AG04449 (cell line): ENCODE measurements at places on chromosomes 1 and 21.

GRCh38 chr1:98887507-98887906, 117.2 kb downstream of the PLPPR5 start:
- DNase-seq: no peak

DNA sequence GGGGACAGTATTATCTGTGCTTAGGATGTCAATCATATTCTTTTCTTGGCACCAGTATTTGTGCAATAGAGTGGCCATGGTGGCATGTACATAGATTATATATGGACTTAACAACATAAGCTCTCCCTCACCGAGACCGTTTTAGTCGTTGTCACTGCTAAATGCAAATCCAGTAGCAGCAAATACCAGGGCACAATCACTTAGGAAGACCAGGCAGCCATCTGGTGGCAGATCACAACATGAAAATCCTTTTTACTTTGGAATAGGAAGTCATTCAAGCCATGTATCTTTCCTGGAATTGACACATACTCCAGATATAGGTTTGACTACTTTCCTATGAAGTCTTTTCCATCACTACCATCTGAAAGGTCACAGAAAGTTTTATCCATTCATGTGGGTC, 53.2 kb upstream of the C1orf87 start:
- DNase-seq: no peak

DNA sequence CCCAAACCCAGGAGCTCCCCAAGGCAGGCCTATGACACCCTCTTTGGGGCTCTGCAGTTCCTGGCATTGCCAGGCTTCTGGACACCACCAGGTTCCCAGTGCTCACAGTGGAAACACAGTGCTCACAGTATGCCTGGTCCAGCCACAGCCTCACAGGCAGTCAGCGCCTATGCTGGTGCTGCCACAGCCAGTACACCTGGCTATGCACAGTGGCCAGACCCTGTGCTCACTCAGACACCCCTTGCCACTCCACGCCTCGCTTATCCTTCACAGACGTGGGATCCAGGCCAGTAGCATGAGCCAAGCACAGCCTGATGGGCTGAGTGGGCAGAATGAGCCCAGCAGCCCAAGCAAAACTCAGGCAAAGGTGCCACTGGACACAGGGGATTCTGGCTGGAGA, 579.2 kb upstream of the ADGRL2 start:
- no peak for DNase-seq

DNA sequence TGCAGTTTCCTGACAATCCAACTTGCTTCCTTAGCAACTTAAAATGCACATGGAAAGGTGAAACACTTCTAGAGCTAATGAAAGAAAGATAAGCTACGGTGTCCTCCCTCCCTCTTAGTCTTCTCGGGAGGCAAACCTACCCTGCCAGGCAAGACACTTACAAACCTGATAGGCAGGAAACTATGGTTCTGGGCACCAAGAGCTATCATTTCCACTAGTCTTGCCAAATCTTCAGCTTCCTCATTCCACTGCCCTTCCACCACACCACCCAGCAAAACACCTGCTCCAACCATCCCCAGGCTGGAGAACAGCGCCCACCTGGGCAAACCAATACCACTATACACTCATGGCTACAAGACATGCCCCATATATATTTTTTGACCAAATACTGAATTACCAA, 15.2 kb downstream of the NDC1 start:
- DNase-seq: no peak

DNA sequence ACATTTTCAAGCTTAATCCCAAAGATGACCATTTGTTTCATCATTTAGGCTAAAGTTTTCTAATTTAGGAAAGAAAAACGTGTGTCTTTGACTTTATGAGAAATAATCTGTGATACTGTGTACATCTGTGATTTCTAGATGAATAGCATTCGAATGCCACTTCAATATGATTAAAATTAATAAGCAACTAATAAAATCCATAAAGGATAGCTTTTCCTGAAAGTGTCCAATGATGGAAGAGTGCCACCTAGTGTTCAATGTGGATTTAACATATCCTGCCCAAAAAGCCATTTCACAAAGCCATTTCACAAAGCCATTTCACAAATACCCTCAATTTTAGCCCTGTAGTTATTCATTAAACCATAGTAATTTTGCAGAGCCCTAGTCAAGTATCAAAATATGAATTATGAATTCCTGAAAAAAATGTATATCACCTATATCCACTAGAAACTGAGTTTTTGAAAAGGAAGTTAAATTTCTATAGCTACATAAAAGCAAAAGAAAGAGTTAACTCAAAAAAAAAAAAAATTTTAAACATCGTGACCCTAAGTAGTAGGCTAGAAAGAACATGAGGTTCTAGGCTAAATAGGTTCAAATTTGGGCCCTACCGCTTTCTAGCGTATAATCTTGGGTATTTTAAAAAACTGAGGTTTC, 19.1 kb downstream of the NME7 start:
- DNase-seq: no peak

- no peak for DNase-seq
Measured at GRCh38 chr1:209404577-209404976, 178.9 kb upstream of the CAMK1G start.

GRCh38 chr1:188043536-188044245, 1214.9 kb downstream of the PLA2G4A start:
- no peak for DNase-seq

DNA sequence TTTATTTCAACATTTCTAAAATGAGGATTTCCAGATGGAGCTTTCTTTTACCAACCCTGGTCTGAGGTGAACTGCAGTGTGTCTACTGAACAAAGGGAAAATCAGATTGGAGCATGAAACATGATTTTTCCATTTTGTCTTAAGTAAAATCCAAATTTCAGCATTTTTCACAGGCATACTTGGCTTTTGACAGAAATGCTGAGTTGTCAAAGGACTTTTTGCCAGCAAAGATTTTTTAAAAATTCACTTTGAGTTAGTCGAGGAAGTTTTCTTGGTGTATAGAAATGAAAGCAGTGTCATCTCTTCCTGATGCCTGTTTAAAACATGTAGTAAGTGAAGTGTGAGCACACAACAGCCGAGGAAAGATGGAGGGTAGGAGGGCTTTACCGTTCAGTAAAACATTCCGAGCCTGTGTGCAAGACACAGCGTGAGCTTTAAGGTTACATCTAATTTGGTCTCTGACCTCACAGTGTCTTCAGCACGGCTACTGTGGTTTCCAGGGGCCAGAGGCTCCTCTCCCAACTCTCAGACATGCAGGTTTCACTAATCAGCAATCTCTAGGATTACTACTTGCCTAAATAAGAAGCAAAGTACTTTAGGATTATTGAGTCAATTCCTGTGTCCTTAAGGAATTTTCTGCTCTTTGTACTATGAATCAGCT, 45.9 kb downstream of the SAMD13 start:
- DNase-seq: no peak

DNA sequence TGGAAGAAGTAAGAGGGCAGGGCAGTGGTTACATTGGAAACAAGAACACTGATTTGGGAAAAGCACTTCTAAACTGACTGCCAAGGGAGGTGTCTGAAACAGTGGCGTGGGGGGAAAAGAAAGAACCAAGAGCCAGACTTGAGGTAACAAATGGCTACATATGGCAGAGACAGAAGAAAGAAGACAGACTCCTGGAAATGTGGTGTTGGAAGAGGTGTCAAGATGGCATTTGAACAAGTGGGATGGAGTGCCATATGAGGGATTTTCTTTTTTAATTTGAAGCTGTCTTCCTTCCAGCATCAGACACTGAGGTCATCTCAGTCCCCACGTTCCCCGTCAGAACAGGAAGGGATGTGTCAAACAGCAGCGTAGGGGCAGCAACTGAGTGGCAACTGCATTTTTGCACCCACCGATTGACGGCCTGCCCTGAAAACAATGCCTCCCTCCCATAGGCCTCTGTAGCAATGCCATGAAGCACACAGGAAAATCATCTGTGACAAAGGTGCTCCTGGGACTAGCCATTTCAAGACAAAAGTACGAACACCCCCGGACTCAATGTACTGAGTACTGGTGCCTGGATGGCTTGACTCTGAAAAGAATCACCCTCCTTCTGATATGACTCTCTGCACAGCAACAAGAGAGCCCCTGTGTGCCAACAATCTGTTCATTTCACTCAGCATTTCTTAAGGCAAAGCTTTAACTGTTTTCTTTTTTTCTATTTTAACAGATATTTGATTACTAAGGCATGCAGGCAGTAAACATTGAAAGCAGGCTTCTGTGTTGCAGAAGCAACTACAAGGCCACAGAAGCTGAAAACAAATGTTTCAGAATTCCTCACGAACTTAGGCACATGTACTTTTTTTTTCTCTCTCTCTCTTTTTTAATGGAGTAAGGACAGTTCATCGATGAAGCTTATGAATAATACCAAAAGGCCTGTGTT, 37.0 kb downstream of the LPAR3 start:
- DNase-seq: no peak

DNA sequence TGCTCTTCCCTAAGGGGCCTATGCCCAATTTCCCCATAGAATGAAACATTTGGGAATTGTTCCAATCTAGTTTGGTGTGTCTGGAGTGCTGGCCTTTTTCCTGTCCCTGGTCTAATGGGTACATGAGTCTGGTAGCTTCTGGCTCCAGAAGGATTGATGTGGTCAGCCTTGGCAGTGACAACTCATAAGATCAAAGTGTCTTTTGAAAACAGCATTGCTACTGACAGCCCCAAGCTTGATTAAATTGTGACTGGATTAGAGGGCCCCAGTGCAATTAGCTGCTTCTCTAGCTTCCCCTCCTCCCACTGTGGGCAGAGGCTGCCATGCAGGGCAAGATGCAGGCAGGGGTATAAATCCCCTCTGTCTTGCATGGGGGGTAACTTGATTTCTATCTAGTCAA, 130.9 kb downstream of the UCK2 start:
- no peak for DNase-seq

DNA sequence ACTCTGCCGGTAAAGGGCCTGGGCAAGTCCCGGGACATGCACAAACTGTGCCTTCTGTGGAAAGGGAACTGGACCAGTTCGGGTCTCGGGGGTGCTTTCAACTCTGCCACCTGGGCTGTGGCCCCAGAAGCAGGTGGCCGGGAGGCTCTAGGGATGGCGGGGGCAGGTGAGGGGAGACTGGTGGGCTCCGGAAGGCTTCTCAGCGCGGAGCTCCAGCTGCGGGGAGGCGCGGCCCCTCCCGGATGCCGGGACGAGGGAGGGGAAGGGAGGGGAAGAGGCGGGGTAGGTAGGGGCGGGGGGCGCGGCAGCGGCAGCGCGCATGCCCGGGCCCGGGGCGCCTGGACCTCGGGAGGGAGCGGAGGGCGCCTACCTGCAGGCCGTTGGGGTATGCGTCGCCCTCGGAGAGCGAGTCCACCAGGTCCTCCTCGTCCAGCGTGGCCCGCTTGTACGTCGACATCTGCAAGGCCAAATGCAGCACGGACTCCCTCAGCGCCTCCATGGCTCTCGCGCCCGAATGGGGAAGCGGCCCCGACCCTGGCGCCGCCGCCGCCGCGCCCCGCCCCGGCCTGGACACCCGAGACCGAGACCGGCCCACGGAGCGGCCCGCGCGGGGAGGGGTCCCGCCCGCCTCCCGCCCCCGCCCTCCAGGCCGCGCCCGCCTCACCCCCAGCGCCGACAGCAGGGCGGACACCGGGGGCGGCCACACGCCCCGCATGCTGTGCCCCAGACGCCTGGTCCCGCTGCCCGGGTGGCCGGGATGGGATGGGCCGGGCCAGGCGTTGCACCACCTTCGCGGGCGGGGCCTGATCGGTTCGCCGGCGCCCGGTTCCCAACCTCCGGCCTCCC, at the start of gene ECE1:
TSS of gene ECE1 (minus strand) at position 764 of the 846 bp plus-strand sequence. CDS start at position 715, 49 bp downstream.
- DNase-seq: no peak

- DNase-seq: no peak
Measured at GRCh38 chr1:203624341-203624712, 2.3 kb upstream of the ATP2B4 start.

DNA sequence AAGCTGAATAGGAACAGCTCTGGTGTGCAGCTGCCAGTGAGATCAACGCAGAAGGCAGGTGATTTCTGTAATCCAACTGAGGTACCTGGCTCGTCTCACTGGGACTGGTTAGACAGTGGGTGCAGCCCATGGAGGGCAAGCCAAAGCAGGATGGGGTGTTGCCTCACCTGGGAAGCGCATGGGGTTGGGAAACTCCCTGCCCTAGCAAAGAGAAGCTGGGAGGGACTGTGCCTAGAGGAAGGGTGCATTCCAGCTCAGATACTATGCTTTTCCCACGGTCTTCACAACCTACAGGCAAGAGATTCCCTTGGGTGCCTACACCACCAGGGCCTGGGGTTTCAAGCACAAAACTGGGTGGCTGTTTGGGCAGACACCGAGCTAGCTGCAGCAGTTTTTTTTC, 183.2 kb downstream of the DNM3 start:
- no peak for DNase-seq

DNA sequence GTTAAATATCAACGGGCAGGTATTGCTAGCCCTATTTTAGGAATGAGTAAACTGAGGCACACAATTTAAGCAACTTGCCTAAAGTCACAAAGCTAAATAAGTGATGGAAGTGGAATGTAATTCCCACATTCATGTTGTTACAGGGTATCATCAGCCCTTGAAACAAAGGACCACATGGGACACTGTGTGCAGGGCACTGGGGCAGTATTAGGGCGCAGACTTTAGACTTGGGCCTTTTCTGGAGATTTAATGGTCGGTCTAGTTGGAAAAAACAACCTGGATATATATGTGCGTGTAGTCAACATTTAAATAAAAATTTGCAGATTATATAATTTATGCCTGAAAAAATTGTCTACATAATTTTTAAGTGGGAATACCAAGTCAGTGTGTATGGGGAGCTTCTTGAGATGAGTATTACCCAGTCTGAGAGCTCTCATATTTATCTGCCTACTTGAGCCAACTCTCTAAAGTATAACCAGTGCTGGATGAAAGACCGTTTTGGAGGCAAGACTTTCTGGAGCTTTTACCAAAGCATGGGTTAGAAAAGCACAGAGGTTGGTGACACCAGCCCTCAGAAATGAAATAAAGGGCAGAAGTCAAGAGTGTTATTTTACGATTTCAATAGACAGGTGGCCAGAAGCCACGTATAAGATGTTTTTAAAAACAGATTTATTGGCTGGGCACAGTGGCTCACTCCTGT, 1.6 kb downstream of the KDM1A start:
- no peak for DNase-seq

DNA sequence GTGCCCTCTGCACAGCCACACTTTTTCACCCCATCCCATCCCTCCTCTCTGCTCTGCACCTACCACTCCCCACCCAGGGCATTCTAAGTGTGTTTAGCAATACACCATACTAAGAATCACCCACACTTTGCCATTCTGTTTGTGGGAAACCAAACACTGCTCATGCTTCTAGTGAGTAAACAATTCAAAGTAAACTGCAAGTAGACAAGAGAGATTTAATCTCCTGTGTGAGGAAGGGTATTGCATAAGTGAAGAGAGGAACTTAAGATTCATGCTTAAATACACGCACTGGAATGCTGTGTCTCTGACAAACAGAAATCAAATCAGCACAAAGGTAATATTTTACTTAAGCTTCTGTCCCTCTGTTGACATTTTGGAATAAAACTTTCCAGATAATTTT, 4.8 kb upstream of the EDARADD start:
- DNase-seq: no peak

GRCh38 chr1:184563308-184563707, 176.5 kb downstream of the C1orf21 start:
- DNase-seq: no peak

- DNase-seq: no peak
Measured at GRCh38 chr1:180173952-180174351, 19.3 kb downstream of the QSOX1 start.

- DNase-seq: no peak
Measured at GRCh38 chr1:234393190-234393589, 19.9 kb downstream of the COA6 start.

- DNase-seq: no peak
Measured at GRCh38 chr1:68228851-68229250, 3.5 kb downstream of the WLS start.

GRCh38 chr1:179824265-179824664, 53.3 kb downstream of the TOR1AIP2 start:
- no peak for DNase-seq

GRCh38 chr21:37724201-37724600, 192.1 kb downstream of the KCNJ6 start:
- no peak for DNase-seq
